Stimulated activated CD8-positive, alpha-beta memory T cell treated with anti-CD3 and anti-CD28 coated beads, Interleukin-7, amount 100 ng/mL, for 1 hour (primary cell): ENCODE measurements at places on chromosomes 6 and 20.

GRCh38 chr6:88529726-88530125, 363.6 kb upstream of the CNR1 start:
- no peak for DNase-seq

GRCh38 chr20:9496155-9496554, 18.2 kb upstream of the LAMP5 start:
- no peak for DNase-seq

GRCh38 chr6:41157323-41157722, 3.2 kb upstream of the TREML1 start:
- DNase-seq, result no peak

- no peak for DNase-seq
These were observed 507 bp upstream of the VGLL2 start for GRCh38 chr6:117264692-117265409.

DNA sequence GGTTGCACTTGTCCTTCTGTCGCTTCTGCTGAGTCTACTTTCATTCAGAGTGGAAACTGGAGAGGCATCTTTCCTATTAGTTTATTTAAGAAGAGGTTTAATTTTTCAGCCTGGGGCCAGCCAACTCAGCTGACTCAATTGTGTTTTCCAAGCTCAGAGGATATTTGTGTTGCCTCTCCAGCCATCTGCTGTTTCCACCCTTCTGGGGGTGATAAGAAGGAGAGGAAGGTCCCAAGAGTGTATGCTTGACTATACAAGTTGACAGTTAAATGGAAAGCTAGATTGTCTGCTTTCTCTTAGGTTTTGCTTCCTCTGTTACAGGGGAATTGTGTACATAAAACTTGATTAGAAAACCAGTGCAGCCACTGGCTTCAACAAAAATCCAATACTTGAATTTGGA, 3.0 kb downstream of the PSMF1 start:
- no peak for DNase-seq

- no peak for DNase-seq
These were observed 22.1 kb downstream of the SLC35A1 start for GRCh38 chr6:87494761-87495422.

DNA sequence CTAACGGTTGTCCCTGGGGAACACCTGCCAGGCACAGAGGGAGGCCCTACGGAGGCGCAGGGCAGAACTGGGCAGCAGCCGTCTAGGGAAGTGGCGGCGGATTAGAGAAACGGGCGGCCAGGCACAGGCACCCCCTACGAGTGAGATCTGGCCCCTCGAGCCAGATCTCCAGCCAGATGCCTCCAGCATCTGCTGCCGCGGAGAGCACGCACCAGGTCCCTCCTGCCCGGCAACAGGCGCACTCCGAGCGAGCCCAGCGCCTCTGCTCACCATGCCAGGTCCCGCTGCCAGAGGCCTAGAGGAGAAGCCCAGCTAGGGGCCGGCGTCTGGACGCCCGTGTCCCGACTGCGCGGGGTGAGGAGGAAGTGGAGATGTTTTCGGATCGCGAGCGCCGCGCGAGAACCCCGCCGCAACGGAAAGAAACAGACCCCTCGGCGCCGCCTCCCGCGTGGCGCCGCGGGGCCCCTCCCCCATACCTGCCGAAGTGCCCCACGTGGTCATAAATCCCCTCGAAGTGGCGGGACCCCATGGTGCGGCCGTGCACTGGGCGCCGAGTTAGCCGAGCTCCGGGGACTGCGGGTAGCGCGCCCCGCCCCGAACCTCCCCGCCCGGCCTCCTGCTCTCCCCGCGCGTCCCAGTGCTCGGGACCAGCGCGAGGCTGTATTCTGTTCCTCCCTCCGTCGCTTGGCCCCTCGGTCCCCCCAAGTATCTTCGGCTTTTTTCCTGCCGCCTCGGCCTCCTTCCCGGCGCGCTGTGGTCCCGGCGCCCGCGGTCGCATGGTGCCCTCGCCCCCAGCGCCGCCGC, at the start of gene SLC22A16:
SLC22A16 (minus strand) TSS at position 568 of the 804 bp plus-strand sequence; CDS start at position 529, 39 bp downstream.
- no peak for DNase-seq

GRCh38 chr6:135842618-135843392, 8.7 kb upstream of the PDE7B start:
- no peak for DNase-seq

- no peak for DNase-seq
These were observed 5.2 kb downstream of the BCAS4 start for GRCh38 chr20:50799890-50800550.

GRCh38 chr20:48790473-48791003, 37.3 kb downstream of the PREX1 start:
- DNase-seq, result no peak

- DNase-seq, result no peak
These were observed 5.5 kb downstream of the E2F1 start for GRCh38 chr20:33680686-33681085.

GRCh38 chr20:35277127-35277526, 795 bp downstream of the MMP24OS start:
- no peak for DNase-seq

- no peak for DNase-seq
These were observed 1337.7 kb downstream of the HACE1 start for GRCh38 chr6:103522045-103522444.

- DNase-seq, result no peak
These were observed 3.7 kb downstream of the KIF13A start for GRCh38 chr6:17983730-17984129.

GRCh38 chr20:38315290-38315966, 11.5 kb downstream of the BPI start:
- DNase-seq, result no peak

GRCh38 chr6:126682440-126682839, 342.5 kb downstream of the CENPW start:
- no peak for DNase-seq

- no peak for DNase-seq
These were observed 88.3 kb downstream of the DTNBP1 start for GRCh38 chr6:15574486-15574885.

GRCh38 chr6:122151066-122151465, 248.4 kb upstream of the HSF2 start:
- no peak for DNase-seq

GRCh38 chr20:57598060-57598459, 22.2 kb downstream of the ZBP1 start:
- no peak for DNase-seq

GRCh38 chr6:63516186-63516944, 55.9 kb upstream of the LOC128125822 start:
- no peak for DNase-seq

- no peak for DNase-seq
These were observed 552.3 kb downstream of the KIF16B start for GRCh38 chr20:16020971-16021370.

- DNase-seq, result no peak
These were observed 10.8 kb upstream of the MICAL1 start for GRCh38 chr6:109466212-109466923.

DNA sequence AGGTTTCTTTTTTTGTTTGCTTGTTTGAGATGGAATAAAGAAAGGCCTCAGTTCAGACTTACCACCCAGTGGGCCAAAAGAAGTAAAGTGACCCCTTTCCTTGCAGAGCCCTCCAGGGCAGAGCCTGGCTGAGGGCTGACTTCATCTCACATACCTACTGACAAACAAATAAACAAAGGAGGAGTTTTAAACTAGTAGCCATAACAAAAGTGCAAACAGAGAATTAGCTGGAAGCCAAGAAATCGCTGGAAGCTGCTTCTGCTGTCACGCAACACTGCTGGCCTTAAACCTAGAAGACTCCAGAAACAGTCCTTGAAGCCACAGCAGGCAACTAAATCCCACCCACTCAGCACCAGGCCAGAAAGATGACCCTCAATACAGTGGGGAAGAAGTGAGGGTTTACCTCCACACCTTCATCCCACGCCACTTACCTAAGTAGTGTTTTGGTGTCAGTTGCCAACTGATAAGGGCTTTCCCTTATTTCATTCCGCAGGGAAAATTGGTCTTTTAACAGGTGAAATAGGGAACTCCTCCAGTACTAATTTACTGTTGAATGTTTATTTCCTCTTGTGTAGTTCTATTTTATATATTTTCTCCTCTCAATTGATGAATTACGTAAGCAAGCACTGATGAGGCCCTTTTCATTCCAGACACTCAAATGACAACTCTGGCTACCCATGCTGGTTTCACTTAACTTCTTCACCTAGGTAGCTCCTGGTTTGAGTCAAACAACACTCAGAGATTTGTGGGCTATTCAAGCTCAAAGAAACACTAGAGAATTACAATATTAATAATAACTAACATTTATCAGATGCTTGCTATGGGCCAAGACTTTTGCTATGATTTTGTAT, 46.2 kb downstream of the EDN1 start:
- no peak for DNase-seq

DNA sequence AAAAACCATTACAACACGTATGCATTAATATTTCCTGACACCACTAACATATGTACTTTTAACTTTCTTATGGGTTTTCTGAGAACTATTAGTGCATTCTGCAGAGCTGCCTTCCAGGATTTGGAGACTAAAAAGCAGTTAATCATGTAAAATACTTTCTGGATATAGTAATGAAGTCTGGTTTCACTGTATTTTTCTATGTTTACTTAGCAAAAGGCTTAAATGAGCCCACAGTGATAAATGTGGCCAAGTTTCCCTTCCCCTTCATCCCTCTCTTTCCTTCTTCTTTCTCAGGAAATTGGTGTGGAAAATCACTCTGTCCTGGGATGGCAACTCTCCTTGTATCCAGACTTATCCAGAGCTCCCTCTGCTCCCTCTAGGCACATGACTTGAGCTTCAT, 29.7 kb upstream of the ENPP1 start:
- no peak for DNase-seq

- no peak for DNase-seq
These were observed 65.4 kb upstream of the FBXL4 start for GRCh38 chr6:99013145-99013544.

DNA sequence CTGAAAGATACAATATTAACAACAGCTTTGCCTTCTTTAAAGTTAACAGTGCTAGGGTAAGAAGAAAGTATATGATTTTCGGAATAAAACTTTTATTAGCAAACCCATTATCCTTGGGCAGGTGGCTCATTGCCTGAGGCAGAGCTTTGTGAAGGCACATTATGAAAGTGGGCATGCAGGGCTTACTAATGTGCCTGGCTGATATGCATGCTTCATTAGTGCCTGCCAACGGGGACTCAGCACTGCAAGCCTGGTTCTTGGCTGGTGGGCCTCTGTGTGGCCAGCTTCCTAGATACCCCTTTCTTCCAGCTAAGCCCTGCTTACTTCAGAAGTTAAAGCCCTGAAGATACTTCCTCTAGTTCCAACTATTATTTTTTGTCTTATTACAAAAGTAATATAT, 481.6 kb downstream of the ADGRB3 start:
- no peak for DNase-seq

DNA sequence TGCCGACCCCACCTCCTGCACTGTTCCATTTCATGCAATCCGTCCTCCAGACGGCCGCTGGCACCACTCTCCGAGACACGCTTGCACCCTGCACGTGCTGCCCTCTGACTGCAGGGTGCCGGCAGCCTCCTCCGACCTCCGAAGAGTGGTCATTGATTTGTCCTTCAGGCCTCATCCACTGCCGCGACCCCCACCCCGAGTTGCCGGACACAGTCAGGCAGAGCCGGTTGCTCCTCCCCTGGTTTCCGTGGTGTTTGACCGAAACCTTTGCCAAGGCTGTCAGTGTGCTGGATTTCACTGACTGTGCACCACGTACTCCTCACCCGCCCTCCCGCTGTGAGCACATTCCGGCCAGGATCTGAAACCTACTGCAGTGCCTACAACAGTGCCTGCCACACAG, 156.4 kb upstream of the PDE10A start:
- DNase-seq, result no peak

DNA sequence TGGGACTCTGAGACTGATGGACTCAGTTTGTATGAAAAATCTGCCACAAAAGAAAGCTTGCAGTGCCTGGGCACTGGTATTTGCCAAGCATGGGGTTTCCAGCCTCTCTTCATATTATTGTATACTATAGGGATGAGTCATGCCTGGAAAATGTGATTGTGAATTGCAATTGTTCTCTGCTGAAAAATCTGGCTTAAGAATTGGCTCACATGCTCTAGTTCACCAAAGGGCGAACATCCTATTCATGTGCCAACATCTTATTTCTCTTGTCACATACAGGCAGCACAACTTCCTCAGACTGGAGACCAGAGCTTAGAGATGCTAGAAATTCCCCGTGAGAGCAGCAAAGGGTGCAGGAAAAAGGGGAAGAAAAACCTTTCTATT, 103.6 kb upstream of the KCNK16 start:
- no peak for DNase-seq

GRCh38 chr6:80174900-80175572, 68.6 kb downstream of the BCKDHB start:
- DNase-seq, result no peak

DNA sequence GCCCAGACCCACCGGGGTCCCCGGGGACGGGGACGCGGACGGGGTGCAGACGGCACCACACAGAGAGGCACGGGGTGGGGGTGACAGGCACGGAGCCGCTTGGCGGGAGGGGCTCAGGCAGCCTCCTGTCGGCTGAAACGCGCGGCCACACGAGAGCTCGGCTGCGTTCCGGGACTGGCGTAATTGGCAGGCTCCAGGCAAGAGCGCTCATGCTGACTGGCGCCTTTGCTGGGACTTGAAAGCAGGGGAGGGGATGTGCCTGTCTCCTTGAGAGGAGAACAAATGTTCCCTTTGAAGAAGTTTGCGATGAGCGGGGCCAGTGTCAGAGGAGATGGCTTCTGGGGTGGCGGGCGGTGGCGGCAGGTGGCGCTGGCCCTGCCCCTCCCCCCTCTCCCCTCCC, 25.8 kb downstream of the BHLHE23 start:
- no peak for DNase-seq

DNA sequence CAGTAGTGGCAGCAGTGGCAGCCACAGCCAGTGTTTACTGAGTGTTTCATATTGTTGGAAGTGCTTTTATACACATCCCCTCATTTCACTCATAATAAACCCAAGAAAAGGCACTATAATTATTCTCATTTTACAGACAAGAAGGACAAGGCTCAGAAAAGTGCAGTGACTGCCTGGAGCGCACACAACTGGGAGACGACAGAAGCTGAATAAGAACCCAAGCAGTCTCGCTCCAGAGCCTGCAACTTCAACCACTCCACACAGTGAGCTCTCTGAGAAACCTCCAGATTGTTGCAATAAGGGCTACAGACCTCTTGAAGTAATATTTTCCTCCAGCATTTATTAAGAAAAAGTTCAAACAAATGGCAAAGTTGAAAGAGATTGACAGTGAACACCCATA, 76.9 kb downstream of the PLCG1 start:
- DNase-seq, result no peak

- no peak for DNase-seq
These were observed 14.5 kb downstream of the ARHGAP18 start for GRCh38 chr6:129695373-129696027.

- DNase-seq, result no peak
These were observed 120.2 kb upstream of the BEND3 start for GRCh38 chr6:107235511-107235910.

GRCh38 chr20:19679900-19680495, 78.1 kb upstream of the RIN2 start:
- no peak for DNase-seq

DNA sequence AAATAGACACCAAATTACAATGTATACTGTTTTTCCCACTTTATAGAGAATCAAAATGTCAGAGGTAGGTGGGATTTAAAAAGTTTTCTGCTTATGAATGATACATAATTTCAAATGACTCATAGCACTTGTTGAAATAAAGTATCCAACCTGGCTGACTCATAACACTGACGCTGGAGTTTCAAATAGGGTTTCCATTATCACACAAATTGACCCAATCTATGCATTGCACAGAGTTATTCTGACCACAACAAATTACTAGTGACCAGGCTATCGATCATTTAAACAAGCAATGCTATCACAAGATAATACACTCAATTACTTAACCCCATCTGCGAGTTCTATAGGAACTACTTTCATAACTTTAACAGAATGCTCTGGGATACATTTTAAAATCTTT, 31.9 kb upstream of the PRELID3B start:
- DNase-seq, result no peak
